ENCODE measurements at places on chromosomes 5 and 9.

GRCh38 chr5:657570-657969 lies 35.6 kb downstream of the TPPP start:
- no peak for DNase-seq
- no peaks in the 10 kb centered on the region for H3K27me3 ChIP-seq
- no peak overlapping the region for H3K4me3 ChIP-seq

DNA sequence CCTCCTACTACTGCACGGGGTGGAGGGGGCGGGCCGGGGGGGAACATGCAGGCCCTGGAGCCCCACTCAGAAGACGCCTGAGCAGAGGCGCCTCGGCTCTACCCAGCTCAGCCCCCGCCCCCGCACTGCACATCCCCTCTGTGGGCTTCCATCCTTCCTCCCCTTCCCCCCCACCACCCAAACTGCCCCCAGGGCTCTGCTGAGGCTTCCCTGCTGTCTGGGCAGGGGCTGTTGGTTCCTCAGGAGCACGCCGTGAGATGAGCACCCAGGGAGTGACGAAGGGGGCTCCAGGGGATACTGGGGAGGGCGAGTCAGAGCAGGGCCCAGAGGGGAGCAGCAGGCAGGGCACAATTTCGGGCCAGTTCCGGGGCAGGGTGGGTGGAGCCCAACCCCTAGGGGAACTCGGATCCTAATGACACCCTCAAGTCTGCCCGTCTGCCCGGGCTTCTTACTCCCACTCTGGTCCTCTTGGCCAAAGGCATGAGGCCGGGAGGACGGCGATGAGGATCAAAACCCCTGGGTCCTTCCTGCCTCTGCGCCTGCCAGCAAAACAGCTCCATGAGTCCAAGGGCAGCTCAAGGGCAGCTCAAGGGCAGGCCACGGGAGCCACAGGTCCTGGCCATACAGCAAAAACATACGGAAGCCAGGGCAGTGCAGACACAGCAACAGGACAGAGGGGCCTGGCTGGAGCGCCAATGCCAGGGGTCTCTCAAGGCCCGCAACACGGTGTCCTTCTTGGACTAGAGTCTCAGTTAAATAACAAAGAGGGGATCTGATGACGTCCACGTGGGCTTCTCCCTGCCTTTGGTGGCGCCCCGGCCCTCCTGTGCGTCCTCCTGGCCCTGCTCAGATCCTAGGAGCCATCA lies 200.9 kb downstream of the AUH start:
- no peak for DNase-seq
- no peaks in the 10 kb centered on the region for H3K27me3 ChIP-seq
- no peaks in the 10 kb centered on the region for H3K4me1 ChIP-seq
- H3K36me3 ChIP-seq: no peaks in the 10 kb centered on the region

DNA sequence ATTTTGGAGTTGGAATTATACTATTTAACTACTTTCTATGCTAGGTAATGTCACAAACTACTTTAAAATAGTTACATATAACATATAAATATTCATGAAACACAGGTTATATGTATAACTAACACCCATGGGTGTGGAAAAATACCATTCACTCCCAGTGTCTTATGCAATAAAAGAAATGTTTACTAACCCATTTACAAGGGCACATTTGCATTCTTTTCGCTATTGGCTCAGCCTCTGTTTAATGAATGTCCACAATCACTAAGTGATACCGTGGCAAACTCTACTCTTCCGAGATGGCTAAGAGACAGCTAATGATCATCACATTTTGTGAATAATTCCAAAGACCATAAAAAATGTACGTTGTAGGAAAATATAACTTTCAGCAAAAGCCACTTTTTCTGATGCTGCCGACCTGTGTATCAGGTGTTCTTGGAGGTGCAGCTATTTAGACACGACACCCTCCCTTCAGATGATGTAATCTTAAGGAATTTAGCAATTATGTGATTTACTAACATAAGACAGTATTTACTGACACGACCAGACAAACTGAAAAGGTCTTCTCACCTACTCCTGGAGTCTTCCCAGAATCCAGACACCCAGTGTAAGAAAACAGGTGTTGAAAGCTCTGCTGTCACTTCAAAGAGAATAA lies 121.7 kb upstream of the FAM120A start:
- H3K27ac ChIP-seq: no peak overlapping the region
- H3K36me3 ChIP-seq: no peaks in the 10 kb centered on the region
- no peaks in the 10 kb centered on the region for H3K4me1 ChIP-seq

- H3K27me3 ChIP-seq: no peaks in the 10 kb centered on the region
- H3K36me3 ChIP-seq: no peaks in the 10 kb centered on the region
- DNase-seq: peak; percentile 82
- H3K4me1 ChIP-seq: peaks cover 12% of the 10 kb centered on the region
These were observed 433.7 kb downstream of the ENC1 start for GRCh38 chr5:74206579-74207550.

GRCh38 chr5:153572411-153573145 lies 82.1 kb downstream of the GRIA1 start:
- H3K4me1 ChIP-seq: no peaks in the 10 kb centered on the region
- no peak overlapping the region for H3K27ac ChIP-seq
- H3K4me3 ChIP-seq: no peak overlapping the region
- H3K36me3 ChIP-seq: no peaks in the 10 kb centered on the region

GRCh38 chr9:118192807-118193206 lies 488.6 kb downstream of the TLR4 start:
- no peaks in the 10 kb centered on the region for H3K4me1 ChIP-seq
- no peak overlapping the region for H3K27ac ChIP-seq
- no peaks in the 10 kb centered on the region for H3K36me3 ChIP-seq
- no peak overlapping the region for H3K4me3 ChIP-seq
- no peaks in the 10 kb centered on the region for H3K27me3 ChIP-seq
- DNase-seq: no peak

DNA sequence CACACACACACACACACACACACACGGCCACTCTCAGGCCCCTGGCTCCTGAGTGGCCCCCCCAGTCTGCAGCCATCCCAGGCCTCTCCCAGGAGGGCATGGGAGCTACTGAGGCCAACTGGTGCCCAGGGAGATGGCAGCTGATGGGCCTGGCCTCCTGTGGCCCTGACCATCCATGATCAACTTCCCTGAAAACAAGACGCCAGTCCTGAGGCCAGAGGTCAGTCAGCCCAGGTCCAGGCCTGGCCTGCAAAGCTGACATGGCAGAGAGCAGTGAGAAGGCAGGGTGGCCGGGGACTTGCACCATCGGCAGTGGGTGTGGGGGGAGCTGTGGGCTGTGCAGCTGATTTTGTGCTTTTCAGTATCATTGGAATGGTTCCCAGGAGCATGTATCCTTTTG lies 47.0 kb downstream of the SARDH start:
- peak; percentile 45 for DNase-seq
- peaks cover 16% of the 10 kb centered on the region for H3K4me1 ChIP-seq
- no peak overlapping the region for H3K27ac ChIP-seq
- H3K4me3 ChIP-seq: no peak overlapping the region
- H3K36me3 ChIP-seq: no peaks in the 10 kb centered on the region

DNA sequence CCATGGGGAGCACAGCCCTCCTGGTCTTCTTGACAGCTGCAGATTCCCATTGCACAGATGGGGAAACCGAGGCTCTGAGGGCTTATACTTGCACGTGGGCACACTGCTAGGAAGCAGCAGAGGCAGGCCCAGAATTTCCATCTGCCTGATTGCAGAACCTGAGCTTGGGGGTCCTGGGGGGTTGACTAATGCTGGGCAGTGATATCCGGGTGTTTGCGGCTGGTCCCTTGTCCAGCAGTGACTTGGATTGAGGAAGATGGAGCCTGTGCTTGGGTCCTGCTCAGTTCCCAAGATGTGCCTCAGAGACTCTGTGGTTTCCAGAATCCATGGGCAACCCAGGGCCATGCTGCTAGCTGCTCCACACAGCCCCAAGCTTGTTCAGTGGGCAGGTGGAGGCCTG lies 91.2 kb downstream of the PHF2 start:
- H3K4me1 ChIP-seq: no peaks in the 10 kb centered on the region
- no peaks in the 10 kb centered on the region for H3K36me3 ChIP-seq

DNA sequence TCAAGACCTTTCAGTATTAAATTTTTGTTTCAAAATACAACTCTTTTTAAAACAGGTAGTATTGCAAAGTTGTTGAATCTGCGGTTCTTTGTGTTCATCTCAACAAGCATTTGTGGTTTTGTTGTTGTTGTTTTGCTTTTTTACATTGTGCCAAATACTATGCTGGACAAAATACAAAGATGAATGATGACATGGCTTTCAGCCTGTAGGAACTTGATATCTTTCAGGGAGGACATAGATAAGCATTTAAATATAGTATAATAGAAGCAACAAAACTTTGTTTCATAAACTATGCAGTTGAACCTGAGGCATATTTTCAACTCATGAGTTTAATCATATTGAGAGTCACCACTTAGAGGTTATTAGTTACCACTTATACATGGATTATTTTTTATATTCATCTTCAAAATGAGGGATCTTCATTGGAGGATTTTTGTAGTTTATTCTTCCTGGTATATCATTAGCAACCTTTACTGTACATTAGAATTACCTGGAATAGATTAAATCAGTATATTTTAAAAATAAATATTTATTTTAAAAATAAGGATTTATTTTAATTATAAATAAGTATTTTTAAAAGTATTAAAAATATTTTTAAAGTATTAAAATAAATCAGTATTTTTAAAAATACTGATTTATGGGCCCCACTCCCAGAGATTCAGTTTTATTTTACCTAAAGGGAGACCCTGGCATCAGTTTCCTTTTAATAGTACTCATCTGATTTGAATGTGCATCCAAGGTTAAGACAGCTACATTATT lies 42.9 kb downstream of the KIF2A start:
- no peaks in the 10 kb centered on the region for H3K27me3 ChIP-seq
- H3K4me3 ChIP-seq: no peak overlapping the region
- H3K36me3 ChIP-seq: no peaks in the 10 kb centered on the region
- DNase-seq: no peak
- H3K4me1 ChIP-seq: no peaks in the 10 kb centered on the region
- H3K27ac ChIP-seq: no peak overlapping the region

DNA sequence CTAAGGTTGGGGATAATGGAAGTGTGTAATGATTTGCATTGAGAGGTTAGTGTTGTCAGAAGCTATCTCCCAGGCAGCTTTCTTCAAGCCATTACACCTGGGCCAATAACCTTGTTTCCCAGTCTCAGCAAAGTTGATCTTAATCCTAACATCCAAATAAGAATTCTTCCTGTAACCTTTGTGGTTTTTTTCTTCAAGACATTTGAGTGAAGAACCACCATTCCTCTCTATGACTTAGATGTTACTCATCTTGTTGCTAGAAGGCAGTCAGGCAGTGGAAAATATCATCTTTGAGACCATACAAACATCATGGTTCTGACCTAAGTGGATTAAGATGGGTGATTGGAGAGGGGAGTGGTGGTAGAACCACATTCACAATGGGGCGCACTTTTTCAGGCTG lies 103.5 kb downstream of the NDUFAF2 start:
- H3K27ac ChIP-seq: no peak overlapping the region
- no peaks in the 10 kb centered on the region for H3K4me1 ChIP-seq
- no peak overlapping the region for H3K4me3 ChIP-seq
- no peaks in the 10 kb centered on the region for H3K27me3 ChIP-seq

DNA sequence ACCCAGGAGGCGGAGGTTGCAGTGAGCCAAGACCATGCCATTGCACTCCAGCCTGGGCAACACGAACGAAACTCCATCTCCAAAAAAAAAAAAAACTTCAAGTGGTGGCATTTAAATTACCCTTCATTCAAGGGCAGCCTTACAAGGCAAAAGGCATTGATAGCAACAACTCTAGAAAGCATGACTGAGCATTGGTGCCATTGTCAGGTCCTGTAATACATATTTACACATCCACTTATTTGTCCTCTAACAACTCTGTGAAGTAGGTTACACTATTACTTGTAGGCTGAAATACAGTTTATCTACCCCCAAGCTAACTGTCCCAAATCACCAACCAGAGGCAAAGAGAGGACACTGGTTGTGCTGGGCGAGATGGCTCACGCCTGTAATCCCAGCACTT lies 52.7 kb upstream of the LARP1 start:
- DNase-seq: no peak
- H3K27ac ChIP-seq: no peak overlapping the region
- H3K4me3 ChIP-seq: no peak overlapping the region
- H3K27me3 ChIP-seq: no peaks in the 10 kb centered on the region
- no peaks in the 10 kb centered on the region for H3K36me3 ChIP-seq

DNA sequence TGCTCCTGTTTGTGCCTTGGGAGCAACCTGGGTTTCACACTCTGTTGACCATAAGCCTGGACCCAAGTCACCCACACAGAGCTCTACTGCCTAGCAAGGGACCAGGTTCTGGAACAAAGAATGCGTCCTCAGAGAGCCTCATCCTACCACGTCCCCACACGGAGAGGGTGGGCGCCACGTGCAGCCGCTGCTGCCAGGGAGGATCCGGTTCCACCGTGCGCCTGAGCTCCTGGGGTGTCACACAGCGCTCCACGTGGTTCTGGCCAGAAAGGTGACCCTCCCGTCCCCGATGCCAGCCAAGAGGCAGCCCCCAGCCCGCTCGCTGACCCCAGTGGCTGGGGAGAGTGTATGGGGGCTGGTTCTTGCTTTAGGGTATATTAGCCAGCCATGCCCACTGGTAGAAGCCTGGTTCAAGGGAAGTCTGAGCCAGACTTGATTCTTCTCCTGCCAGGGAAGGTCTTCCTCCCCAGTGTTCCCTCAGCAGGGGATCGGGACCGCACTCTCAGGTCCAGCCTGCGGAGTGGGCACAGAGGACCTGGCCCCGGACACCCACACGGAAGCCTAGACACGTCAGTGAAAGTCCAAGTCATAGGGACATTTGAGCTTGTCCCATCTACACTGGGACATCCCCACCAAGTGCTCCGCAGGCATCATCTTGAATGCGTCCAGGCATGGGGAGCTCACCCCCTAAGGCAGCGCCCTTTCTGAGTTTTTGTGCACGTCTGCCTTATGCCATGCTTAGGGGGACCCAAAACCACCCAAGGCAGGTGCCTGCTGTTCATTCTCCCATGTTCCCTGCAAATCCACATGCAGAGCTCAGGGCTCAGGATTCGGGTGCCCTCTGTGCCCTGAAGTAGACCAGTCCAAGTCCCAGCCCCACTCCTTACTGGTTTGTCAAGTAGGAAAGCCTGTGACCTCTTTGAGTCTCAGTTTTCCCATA lies 2.4 kb downstream of the FCN1 start:
- no peaks in the 10 kb centered on the region for H3K4me1 ChIP-seq
- H3K4me3 ChIP-seq: no peak overlapping the region

- DNase-seq: no peak
- no peak overlapping the region for H3K4me3 ChIP-seq
- H3K4me1 ChIP-seq: no peaks in the 10 kb centered on the region
- H3K36me3 ChIP-seq: no peaks in the 10 kb centered on the region
- no peak overlapping the region for H3K27ac ChIP-seq
These were observed 22.0 kb downstream of the MAST4 start for GRCh38 chr5:66617991-66618768.

DNA sequence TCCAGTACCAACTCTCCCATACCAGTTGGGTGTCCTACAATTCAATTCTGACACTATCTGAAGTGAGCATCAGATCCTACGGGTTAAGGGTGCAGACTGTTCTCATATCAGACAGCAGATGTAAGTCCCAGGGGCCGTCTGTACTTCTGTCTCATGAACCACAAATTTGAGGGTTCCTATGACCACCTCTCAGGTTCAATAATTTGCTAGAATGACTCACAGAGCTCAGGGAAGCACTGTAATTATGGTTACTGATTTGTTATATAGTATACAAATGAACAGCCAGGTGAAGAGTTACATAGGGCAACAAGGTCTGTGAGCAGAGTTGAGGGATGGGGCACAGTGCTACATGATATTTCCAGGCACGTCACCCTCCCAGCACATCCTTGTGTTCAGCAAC lies 499.1 kb downstream of the DMAC1 start:
- H3K27me3 ChIP-seq: no peaks in the 10 kb centered on the region
- H3K4me3 ChIP-seq: no peak overlapping the region
- no peaks in the 10 kb centered on the region for H3K36me3 ChIP-seq
- no peak for DNase-seq

- no peak overlapping the region for H3K4me3 ChIP-seq
- no peak overlapping the region for H3K27ac ChIP-seq
- no peaks in the 10 kb centered on the region for H3K27me3 ChIP-seq
- DNase-seq: no peak
- H3K36me3 ChIP-seq: no peaks in the 10 kb centered on the region
These were observed 30.2 kb downstream of the CDHR2 start for GRCh38 chr5:176579323-176579722.

Data from testis (tissue), 5 donors.